Activated T-cell treated with anti-CD3 and anti-CD28 coated beads, Interleukin-2, amount 50 U/mL, for 48 hours (primary cell): ENCODE measurements at places on chromosomes 11 and 22.

DNA sequence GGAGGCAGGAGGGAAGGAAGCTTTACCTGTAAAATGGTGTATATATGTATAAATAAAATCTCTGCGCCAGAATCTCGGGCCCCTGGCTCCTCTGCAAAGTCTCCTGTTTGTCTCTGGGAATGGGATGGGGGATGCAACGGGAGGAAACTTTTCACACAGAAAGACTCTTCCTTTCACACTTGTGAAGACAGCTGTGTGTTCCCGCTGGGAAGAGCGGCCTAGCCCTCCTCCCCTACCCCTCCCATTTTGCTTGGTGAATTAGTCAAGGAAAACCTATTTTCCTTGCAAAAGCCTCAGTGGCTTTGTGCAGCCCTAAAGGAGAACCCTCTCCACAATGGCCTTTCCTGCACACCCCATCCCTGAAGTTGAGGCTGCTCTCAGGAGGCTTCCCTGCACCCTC, 9.4 kb upstream of the IGF2 start:
- no peak for DNase-seq

DNA sequence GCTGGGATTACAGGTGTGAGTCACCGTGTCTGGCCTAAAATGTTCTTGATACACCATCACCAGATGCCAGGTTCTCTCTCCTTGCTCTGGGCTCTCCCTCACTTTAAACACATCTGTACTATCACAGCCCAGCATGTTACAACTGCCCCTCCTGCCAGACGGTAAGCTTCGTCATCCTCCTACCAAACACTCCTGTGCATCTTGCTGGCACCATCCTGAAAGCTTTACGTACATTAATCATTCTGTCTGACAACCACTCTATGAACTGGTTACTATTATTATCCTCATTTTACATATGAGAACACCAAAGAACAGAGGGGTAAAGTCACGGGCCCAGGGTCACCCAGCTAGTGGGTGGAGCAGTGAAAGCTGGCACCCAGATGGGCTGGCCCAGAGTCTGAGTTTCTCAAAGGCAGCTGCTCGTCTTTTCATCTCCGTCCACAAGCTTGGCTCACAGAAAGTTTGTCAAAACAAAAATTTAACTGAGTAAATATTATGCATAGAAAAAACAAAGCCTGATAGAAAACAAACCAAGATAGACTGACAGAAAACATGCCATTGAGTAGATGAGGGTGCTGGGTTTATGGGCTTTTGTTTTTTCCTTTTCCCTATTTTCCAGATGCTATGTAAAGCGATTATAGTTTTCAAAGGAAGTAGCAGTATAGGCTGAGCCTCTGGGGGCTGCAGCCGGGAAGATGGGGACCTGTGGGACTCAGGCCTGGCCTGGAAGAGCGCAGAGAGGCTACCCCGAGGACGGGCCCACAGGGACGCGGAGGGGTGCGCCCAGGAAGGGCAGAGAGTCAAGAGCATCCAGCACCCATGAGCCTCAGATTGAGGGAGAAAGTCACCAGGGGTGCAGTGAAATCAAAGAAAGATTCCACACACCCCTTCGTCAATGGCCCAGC, 9.5 kb downstream of the PLA2G6 start:
- no peak for DNase-seq

DNA sequence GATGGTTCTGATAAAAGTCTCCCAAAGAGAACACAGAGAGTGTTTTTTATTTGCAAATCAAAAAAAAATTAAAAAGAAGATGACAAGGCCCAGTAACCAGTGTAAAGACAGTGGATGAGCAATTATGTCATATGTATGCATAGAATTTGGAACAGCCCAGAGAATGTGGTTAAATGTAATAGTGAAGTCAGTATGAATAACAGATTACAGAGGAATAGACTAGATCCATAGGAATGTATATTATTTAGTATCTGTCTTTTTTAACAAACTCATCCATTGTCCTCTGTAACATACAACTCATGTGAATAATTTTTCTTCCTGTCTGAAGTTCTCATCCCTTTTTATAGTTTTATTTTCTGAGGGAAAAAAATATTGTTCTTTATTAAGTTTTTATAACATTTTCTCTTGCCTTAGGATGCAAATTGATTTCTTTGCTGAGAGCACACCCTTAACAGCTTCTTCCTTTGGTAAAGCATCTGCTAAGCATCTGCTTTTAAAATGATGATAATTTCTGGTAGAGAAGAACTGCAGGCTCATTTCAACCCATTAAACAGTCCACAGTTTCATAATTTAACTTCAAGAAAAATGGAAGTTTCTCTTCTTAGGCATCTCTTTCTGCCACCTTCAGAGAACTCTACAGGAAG, 266.5 kb upstream of the MTNR1B start:
- DNase-seq = no peak

- DNase-seq = no peak
Observed at GRCh38 chr11:57637626-57638004, 12.1 kb downstream of the YPEL4 start.

DNA sequence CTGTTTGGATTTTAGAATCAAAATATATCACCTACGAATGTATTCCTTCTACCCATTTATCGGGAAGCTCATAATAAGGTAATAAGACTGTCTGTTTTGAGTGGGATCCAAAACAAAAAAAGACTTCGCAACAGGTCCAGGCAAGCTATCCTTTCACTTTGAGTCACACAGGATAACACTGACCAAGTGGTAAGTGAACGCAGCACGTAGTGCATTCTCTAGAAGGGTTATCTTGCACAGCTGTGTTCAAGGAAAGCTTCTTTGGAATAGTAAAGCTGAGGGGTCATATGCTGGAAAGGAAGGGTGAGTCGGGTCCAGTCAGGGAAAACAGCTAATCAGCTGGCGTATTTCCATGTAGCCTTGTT, 22.3 kb upstream of the NRGN start:
- DNase-seq = no peak

DNA sequence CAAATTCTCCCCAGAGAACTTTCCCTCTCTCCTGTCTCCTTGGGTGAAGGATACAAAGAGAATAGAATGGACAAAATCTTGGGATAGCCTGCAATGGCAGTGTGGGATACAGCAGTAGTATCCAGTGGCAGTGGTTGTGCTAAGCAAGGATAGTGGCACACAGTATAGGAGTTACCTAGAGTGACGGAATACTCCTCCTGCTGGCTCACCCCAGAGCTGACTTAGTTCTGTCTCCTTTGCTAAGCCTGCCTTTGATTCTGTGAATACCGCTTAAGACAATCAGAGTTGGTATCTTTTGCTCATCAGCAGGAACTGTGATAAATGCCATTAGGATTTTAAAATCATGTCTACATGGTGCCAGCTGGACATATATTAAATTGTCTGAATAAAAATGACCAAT, 404.3 kb downstream of the JRKL start:
- DNase-seq = no peak

GRCh38 chr11:1327064-1327460, 17.6 kb upstream of the TOLLIP start:
- peak; percentile 5 for DNase-seq

- DNase-seq = no peak
Observed at GRCh38 chr22:31972180-31972579, 27.8 kb downstream of the YWHAH start.

DNA sequence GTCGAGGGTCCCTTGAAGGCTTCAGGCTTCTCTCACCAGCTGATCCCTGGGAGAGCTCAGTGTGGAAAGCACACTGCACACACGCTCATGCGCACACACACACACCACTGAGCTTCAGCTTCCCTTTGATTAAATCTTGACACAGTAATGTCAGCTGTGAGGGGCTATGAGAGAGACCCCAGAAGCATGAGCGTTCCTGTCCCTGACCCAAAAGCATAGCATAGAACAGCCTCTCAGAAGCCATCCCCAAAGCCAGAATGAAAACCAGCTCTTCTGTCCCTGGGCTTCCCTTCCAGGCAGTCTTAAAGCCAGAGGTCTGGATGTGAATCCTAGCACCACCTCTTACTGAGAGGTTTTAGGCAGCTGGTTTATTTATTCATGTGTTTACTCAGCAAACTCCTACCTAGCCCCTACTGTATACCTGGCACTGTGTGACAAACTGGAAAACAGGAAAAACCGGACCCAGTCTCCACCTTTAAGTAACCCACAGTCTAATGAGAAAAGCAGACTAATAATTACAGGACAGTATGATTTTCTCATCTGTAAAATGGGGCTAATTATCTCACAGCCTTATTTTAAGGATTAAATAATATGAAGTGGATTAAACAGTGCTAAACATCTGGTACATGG, 15.9 kb downstream of the GALNT18 start:
- no peak for DNase-seq

DNA sequence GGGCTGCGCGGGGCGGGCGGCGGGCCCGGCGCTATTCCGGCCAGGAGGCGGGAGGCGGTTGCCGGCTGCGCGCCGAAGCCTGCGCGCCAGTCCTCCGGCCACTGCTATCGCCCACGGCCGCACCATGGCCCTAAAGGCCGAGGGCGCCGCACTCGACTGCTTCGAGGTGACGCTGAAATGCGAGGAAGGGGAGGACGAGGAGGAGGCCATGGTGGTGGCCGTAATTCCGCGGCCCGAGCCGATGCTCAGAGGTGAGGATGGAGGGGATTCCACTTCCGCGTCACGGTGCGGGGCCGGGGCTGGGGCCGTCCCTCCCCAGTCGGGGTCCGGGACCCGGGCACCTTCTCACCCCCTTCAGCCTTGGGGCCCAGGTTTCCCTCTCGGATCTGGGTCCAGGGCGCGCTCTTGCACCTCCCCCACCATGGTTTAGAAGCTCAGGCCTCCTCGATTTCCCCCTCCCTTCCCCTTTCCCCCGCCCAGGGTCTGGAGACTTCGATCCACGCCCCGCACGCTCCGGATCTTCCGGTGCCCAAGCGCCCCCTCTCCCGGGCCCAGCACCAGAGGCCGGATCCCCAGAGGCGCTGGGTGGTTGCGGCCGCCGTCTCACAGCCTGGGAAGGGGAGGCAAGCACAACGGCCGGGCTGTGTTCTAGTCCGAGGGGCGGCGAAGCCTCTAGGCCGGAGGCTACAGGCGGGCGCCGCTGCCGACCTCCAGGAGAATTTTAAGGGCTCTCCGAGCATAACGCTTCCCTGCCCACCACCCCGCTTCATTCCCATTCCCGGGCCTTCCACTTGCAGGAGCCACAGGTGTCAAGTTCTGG, 517 bp downstream of the SPINDOC start:
- DNase-seq = peak; percentile 64

DNA sequence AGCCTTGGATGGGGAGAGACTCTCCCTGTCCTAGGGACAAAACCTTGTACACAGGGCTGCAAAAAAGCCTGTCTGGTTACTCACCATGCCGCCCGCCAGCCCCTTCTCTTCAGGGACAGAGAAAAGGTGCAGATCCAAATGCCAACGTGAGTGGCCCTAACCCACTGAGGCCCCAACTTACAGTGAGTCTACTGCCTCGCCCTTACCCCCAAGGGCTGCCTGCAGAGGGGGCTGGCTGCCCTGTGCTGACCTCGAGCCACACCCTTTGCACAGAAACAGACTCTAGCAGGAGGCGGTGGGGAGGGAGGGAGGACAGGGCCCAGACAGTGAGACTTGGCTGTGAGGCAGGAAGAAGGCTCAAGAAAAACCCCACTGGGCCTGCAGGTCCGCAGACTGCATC, 13.6 kb upstream of the CHST1 start:
- no peak for DNase-seq

GRCh38 chr11:76094740-76095139, 111.6 kb downstream of the WNT11 start:
- no peak for DNase-seq

DNA sequence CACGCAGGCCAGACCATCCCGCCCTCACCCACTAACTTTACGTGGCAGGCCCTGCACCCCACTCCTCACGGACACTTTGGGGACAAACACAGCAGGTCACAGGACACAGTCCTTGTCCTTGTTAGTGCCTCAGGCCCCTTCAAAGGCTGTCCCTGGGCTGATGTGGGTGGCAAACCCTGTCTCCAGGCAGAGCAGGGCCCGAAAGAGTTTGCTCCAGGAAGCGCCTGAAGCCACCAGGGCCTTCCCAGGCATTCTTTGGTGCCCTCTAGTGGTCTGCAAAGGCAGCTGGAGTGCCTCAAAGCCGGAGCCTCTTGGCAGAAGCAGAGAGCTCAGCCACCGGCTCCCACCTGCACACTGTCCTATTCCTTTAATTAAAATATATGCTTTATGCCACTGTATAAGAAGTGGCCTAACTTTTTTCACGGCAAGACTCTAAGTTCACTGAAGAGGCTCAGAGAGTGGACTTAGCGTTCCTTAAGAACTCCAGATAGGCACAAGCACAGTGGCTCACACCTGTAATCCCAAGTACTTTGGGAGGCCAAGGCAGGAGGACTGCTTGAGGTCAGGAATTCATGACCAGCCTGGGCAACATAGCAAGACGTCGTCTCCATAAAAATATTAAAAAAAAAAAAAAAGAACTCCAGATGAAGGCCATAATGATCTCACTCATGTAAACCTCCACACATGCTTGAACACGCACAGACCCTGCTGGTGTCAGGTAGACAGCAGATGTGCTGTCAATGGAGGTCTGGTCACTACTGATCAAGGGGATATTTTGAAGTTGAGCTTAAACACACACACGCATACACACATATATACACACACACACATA, 11.1 kb downstream of the TXN2 start:
- peak; percentile 86 for DNase-seq
